ENCODE measurements at places on chromosomes 13 and 19.

DNA sequence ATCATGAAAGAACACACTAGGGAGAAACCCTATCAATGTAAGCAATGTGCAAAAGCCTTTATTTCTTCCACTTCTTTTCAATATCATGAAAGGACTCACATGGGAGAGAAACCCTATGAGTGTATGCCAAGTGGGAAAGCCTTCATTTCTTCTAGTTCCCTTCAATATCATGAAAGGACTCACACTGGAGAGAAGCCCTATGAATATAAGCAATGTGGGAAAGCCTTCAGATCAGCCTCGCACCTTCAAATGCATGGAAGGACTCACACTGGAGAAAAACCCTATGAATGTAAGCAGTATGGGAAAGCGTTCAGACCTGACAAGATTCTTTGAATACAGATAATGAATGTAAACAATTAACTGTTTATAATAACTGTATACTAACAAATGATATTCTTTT lies 15.0 kb upstream of the ZNF439 start:
- DNase-seq: no peak

GRCh38 chr19:18340990-18341868 lies 831 bp downstream of the PGPEP1 start:
- DNase-seq: peak; percentile 38

- no peak for DNase-seq
Observed at GRCh38 chr13:82674546-82674945, 1207.7 kb downstream of the SLITRK1 start.

DNA sequence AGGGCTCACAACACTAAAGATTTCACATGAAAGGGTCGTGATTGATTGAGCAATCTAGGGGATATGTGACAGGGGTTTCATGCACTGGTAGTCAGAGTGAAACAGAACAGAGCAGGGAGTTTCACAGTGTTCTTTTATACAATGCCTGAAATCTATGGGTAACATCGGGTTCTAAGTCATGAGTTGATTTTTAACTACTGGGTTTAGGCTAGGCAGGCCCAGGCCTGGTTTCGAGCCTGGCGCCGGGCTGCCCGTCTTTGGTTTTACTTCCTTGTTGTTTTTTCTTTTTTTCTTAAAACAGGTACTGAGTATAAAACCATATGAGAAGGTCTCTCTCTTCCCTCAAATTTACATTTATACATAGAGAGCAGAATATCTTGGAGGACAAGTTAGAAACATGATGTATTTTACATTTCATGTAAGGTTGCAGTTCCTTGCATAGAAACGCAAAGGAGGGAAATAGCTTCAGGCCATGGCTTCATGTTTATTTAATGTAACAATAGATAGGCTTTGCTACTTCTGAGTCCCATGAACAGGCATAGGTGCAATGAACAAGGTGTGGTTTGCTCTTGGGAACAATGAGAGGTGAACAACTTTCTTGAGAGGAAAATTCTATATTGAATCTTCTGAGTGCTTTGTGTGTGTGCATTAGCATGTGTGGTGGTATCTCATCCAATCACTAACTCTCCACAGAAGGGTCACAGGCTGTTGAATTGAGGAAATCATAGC lies 128.9 kb upstream of the RXFP2 start:
- DNase-seq: no peak

- DNase-seq: no peak
Observed at GRCh38 chr13:36639610-36640009, 34.2 kb upstream of the SERTM1 start.

- no peak for DNase-seq
Observed at GRCh38 chr13:113997845-113998751, 24.2 kb upstream of the C13orf46 start.

DNA sequence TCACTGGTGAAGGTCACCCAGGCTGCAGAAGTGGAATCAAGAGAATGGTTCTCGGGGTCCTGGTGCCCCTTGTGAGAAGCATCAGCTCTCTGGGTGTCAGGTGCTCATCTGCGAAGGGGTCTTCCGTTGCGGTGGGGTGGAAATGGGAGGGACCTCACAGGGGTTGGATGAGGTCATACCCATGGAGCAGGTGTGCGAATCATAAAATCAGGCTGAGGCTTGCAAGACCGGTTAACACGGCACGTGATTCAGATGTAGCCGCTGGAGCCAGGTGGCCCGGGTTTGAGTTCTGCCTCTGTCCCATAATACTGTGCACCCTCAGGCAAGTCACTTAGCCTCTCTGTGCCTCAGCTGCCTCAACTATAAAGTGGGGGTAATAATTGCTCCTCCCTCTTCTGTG lies 3.9 kb upstream of the KLK15 start:
- no peak for DNase-seq

DNA sequence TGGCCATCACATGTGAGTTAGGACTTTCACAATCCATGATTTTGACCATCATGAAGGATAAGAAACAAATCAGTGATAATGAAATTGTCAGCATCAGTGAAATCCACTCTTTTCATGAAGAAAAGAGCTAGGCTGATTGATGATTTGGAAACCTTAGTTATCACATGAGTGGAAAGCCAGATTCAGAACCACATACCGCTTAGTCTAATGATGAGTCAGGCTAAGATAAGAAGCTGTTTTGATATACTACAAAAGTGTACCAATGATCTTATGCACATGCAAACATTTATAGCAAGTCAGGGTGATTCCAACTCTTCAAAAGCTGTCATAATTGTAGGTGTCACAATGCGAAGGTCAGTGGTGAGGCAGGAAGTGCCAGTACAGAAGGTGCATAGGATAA lies 519.3 kb downstream of the GPC6 start:
- DNase-seq: no peak

DNA sequence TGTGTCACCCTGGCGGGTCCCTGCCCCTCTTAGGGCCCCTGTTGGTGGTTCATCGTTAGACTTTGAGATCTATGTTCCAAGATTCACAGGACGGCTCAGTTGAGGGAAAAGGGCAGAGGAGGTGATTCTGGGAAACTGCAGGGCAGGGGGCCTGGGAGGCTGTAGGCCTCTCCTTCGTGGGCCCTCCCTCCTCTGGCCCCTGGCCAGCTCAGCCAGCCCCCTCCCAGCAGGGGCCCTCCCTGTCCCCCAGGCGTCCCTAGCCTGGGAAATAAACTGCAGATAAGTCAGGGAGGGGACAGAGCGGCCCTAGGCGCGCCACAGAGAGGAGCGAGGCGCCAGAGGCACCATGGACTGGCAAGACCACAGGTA lies 6.5 kb downstream of the HIF3A start:
- no peak for DNase-seq

- peak; percentile 72 for DNase-seq
Observed at GRCh38 chr19:39824143-39825092, 9.5 kb downstream of the DYRK1B start.

DNA sequence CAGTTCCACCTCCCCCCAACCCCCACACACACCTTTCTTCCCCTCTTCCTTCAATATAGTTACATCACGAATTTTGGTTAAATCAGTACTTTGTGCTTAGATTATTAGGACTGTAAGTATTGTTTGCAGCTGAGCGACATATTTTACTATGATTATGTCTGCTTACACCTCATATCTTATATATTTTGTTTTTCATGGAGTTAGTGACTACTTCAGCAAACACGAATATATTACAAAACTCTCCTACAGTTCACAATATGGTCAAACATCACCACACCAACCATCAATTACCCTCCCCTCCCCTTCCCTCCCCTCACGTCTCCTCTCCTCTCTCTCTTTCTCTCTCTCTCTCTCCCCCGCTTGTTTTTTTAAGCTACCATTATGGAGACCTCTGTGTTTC lies 152.9 kb downstream of the TBC1D4 start:
- no peak for DNase-seq

GRCh38 chr13:69935043-69935442 lies 172.6 kb upstream of the ATXN8OS start:
- no peak for DNase-seq

GRCh38 chr19:14472202-14472938 lies 2.8 kb downstream of the PTGER1 start:
- DNase-seq: peak; percentile 93

DNA sequence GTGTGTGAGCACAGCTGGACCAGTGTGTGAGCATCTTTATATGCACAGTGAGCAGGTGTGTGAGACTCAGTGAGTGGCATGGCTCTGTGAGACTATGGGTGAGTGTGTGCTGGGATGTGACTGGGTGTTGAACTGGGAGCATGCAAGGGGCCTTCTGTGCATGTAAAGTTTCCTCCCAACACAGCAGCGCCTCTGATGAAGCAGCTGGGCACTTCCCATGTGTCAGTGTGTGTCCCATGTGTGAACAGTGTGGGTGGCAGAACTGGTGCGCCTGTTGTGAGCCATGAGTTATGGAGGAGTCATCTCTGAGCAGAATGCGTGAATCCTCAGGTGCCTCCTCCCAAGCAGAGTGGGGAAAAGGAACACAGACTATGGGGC lies 24.1 kb downstream of the LGALS16 start:
- DNase-seq: no peak

DNA sequence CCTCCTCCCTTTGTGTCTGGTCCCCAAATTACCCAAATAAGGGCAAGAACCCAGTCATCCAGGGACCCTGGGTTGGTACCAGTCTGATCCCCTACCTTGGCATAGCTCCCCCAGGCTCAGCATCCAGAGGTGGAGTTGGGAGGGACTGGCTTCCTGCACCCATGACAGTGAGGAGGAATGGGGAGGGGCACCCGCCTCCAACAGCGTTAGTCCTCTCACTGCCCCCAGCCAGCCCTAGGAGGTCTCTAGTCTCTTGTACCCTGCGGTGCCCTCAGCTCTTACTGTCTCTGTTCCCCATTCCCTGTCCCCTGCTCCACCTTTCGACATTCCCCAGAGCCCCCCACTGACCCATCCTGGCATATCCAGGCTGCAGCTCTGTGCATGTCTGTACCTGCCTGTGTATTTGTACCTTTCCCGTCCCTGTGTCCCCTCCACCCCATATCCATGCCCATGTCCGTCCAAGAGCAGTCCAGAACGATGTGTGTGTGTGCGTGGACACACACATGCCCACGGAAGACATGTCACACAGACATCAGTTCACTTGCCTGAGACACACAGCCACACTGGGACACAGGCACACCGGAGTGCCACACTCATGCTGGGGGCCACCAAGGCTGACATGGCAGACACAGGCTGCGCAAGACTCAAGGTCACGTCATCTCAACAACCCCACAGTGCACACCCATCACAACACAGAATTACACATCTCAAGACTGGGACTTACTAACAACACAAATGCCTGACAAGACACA lies 17.8 kb downstream of the ERFL start:
- no peak for DNase-seq

DNA sequence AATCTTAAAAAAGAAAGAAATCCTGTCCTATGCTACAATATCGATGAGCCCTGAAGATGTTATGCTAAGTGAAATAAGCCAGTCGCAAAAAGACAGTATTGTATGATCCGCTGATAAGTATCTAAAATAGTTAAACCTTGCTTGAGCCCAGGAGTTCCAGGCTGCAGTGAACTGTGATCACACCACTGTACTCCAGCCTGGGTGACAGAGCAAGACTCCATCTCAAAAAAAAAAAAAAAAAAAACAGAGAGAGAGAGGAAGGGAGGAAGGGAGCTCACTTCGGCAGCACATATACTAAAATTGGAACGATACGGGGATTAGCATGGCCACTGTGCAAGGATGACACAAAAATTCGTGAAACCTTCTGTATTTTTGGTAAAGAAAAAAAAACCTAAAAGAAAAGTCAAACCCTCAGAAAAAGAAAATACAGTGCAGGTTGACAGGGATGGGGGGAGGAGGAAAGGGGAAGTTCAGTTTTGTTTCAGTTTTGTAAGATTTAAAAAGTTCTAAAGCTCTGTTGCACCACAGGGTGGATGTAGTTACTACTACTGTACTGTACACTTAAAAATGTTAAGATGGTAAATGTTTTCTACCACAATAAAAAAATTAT lies 8.4 kb downstream of the CLASRP start:
- DNase-seq: no peak

DNA sequence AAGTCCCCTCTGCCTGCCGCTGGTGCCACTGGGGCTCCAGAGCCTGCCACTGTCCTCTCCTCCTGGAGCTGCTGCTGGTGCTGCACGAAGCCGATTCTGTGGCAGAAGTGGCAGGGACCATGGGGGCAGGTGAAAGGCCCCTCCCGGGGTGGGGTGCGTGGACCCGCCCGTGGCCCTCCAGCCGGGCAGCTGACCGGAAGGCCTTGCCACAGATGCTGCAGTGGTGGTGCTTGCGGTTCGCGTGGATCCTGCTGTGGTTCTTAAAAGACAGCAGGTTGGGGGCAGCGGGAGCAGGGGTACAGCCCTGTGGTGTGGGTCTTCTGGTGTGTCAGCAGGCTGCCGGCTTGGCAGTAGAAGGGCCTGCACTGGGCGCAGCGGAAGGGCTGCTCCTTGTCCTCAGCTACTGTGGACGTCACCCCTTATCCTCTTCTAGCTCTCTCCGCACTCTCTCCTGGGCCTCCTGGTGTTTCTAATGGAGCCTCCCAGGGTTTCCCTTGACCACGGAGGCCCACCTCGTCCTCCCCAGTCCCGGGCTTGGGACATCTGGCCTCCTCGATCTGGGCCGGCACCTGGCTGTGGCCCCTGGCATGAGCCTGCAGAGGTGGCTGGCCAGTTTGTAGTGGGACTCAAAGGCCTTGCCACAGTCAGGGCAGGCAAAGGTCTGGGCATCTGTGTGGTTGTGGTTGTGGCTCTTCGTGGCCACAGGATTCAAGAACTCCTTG lies 380.4 kb downstream of the OLFM4 start:
- DNase-seq: no peak

GRCh38 chr19:51030631-51031030 lies 4.2 kb downstream of the KLK12 start:
- DNase-seq: no peak

DNA sequence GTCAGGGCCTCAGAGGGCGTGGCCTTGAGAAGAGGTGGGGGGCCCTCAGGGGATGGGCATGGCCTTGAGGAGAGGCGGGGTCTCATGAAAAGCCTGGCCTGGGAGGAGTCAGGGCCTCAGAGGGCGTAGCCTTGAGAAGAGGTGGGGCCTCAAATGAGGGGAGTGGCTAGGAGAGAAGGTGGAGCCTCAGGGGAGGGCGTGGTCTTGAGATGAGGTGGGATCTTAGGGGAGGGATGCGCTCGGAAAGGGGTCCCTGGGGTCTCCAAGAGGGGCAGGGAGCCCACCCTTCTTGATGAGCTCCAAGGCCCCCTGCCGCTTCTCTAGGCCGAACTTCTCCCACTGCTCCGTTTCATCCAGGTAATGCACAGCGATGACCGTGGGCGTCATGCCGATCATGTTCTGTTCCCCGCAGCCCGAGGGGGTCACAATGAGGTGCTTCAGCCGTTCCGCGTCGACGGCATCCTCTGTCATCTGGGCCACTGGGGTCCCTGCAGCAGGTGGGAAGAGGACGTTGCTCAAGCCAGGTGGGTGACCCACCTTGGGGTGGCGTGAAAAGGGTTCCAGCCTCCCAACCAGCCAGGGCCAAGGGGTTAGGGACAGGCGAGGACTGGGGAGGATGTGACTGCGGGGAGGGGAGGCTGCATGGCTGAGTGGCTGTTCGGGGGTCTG lies 24.3 kb upstream of the TNFSF14 start:
- DNase-seq: no peak

DNA sequence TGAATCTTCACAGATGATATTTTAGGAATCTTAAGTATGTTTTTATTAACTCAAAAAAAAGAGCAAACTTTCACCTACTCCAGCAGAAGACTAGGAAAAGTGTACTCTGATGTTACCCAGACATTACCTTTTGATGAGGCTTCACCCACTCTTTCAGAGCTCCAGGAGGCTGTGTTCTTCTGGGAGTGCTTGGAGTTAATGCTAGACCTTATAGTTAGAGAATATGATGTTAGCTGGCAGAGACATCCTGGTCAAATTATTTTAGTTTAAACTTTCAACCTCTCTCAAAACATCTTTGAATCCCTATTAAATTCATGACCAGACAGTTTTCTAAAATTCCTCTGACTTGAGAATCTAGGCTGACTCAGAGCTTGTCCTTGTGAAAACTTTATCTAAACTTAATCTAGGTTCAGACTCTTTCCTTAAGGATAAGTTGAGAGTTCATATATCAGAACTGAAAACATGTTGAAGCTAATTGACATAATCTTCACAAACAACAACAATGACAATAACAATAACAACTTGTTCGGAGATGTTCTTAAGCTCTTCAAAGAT lies 82.8 kb downstream of the ITGBL1 start:
- DNase-seq: no peak
